ENCODE measurements at places on chromosomes 12 and 14. TPM values are rescaled to one million over a fixed set of nuclear protein-coding genes. Genes with fewer than 3 reads are reported as not detected.

KLRC4 gene
- total RNA-seq: not detected

LDHB gene
- total RNA-seq: 1,596 TPM

SYT1 gene
- 4.7 TPM for total RNA-seq

ALDH2 gene
- total RNA-seq: 85.6 TPM

FAM181A gene
- not detected for total RNA-seq

ATXN7L3B gene
- total RNA-seq: 13.1 TPM

RPL36AL gene
- total RNA-seq: 453 TPM

INHBC gene
- not detected for total RNA-seq

IGFBP6 gene
- 242 TPM for total RNA-seq

HSPB8 gene
- total RNA-seq: 22.0 TPM

METTL17 gene
- total RNA-seq: 67.0 TPM

Measured in A549 treated with Hydrocortisone at 1 μM for 4 hours (cell line).